AG09309 (cell line): ENCODE measurements at places on chromosomes 6 and 20.

GRCh38 chr20:52432740-52433139, 241.2 kb upstream of the ZFP64 start:
- DNase-seq: no peak

GRCh38 chr6:138803331-138803730, 7.4 kb downstream of the ECT2L start:
- no peak for DNase-seq

- DNase-seq: no peak
These were observed 165.9 kb downstream of the SASH1 start for GRCh38 chr6:148508401-148509041.

GRCh38 chr6:163338671-163339405, 75.7 kb upstream of the QKI start:
- DNase-seq: no peak

- no peak for DNase-seq
These were observed 664.8 kb upstream of the MMS22L start for GRCh38 chr6:97947841-97948240.

DNA sequence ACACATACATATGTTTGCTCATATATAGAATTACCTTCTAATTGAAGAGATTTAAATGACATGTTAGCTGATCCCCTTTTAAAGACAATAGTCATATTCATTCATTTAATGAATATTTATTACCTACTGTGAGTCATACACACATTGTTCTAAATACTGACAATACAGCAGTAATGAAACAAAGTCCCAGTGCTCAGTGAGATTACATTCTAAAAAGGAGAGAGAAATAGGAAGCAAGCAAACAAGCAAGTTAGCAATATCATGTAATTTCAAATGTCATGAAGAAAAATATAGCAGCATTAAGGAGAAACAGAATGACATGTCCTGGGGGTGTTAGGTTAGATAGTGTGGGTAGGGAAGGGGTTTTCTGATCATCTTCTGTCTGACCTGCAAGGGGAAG, 136.3 kb downstream of the ADGRB3 start:
- DNase-seq: no peak

DNA sequence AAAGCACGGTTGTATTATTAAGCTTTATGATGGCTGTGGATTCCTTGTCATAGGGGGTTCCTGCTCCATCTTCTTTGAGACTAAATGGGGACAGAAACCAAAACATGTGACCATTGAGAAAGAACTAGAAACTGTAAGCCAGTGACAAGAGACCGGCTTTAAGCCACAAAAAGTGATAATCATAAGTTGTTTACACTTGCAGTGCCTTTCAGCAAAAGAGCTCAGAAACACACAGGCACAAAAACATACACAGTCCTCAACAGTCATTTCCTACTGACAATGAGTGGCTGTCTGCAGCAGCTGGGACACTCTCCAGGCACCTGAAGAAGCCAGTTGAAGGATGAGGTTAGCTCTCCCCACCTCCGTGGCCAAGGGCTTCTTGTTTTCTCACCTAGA, 20.0 kb upstream of the UBE2J1 start:
- DNase-seq: no peak

DNA sequence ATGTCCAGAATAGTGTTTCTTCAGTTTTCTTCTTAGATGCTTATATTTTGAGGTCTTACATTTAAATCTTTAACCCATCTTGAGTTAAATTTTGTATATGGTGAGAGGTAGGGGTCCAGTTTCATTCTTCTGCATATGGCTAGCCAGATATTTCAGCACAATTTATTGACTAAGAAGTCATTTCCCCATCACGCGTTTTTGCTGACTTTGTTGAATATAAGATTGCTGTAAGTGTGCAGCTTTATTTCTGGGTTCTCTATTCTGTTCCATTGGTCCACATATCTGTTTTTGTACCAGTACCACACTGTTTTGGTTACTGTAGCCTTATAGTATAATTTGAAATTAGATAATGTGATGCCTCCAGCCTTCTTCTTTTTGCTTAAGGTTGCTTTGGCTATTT, 179.6 kb downstream of the AKAP7 start:
- DNase-seq: no peak

DNA sequence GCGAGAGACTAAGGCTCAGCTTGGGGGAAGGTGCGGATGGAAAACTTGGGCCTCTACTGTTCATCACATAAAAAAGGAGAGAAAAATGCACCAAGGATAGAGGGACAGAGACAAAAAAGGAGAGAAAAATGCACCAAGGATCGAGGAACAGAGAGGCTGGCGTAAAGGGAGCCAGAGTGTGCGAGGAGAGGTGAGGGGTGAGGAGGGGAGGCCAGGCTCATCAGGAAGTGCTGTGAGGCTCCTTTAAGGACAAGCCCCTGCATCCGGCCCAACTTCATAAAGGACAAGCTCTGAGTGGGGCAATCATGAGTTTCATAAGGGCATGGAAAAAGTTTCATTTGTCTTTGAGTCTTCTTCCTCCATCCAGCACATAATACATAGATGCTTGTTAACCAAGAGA, 117.2 kb upstream of the NXT1 start:
- no peak for DNase-seq

- no peak for DNase-seq
These were observed at the start of gene ZFP57 for GRCh38 chr6:29680904-29681303. Gene ZFP57 (minus strand): TSS chr6:29681152. CDS start chr6:29677003, 4,149 bp downstream.

DNA sequence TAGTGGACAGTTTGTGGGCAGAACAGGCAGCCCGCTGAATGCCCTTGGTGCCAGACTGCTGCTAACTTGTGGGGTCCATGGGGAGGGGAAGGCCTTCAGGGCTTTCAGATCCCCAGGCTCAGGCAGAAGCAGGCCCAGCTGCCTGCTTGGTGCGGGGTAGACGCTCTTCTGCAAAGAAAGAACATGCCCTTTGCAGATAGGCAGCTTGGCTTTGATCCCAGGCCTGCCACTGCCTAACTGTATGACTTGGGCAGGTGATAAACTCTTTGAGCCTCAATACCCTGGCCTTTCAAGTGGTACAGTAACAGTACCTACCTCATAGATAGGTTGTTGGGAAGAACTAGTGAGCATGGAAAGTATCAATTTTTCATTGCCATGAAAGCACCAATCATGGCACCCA, 28.4 kb downstream of the CHMP4B start:
- no peak for DNase-seq

- DNase-seq: no peak
These were observed 68.5 kb upstream of the DUSP22 start for GRCh38 chr6:223763-224162.

GRCh38 chr6:52759085-52759484, 4.2 kb downstream of the GSTA2 start:
- DNase-seq: no peak

DNA sequence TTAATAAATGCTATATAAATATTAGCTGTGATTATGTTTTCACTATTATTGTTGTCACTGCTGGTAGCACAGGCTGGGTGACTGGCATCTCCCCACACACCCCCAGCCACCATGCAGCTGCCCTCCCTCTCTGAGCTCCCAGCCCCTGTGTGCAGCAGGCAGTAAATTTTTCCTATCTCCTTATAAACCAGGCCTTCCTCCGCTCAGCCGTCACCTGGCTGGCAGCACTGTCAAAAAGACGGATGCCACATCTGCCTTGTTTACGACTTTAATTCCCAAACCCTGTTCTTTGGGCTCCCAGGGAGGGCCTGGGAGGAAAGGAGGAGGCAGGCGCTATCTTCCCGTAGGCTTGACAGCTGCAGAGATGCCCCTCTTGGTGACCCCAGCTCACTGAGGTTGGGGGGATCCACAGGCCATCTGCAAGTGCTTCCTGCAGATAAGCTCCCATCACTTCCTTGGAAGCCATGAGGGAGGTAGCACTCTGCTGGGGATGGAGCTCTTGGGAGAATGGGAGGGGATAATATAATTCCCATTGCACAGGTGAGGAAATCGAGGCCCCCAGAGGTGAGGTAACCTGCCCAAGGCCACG, 94.5 kb downstream of the GRM4 start:
- no peak for DNase-seq

DNA sequence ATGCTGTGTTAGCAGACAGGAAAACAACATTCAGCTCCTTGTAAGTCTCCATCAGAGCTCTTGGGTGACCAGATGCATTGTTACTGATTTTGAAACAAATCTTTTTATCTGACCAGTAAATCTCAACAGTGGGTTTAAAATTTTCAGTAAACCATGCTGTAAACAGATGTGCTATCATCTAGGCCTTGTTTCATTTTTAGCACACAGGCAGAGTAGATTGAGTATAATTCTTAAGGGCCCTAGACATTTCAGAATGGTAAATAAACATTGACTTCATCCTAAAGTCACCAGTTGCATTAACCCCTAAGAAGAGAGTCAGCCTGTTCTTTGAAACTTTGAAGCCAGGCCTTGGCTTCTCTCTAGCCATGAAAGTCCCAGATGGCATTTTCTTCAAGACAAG, 237.2 kb upstream of the BMP2 start:
- no peak for DNase-seq

- no peak for DNase-seq
These were observed 1.3 kb downstream of the PLCB1 start for GRCh38 chr20:8133310-8133768.
